ENCODE measurements at places on chromosomes 11 and 22.

DNA sequence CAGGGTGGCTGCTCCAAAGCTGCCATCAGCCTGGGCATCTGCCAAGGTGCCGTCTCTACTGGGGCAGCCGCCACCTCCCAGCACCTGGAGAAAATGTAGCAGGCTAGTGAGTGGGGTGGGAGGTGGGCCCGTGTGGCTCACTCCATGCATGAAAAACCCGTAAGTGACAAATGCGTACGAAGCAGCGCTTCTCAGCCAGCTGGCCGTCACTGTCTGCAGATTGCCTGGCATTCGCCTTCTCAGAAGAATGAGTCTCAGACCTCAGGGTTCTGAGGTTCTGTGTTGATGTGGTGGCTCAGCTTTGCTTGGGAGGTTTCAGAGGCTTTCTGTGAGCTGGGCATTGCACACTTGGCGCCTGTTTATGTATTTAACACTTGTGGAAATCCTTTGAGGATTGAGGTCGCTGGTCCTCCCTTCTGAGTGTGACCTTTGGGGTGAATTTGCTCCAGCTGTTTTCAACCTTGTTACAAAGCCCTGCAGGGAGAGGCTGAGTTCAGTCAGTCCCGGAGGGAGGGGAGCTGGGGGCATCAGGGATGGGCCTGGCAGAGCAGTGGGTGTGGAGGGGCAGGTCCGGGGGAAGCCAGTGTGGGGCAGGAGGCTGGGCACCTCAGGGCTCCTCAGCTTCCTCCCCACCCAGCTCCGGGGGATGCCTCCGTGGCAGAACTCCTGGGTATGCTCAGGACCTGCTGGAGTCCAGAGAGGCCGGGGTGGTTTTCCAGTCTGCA is 977.0 kb downstream of the TBC1D22A start:
- no peak for DNase-seq

DNA sequence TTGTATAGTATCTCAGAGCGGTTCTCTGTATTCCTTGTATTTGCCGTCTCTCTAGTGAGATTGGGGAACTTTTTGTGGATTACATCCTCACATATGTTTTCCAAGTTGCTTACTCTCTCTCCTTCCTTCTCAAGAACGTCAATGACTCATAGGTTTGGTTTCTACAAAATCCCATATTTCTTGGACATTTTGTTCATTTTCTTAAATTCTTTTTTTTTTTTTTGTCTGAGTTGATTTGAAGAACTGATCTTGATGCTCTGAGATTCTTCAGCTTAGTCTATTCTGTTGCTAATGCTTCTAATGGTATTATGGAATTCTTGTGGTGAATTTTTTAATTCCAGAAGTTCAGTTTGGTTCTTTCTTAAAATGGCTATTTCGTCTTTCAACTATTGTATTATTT is 28.4 kb upstream of the SLN start:
- DNase-seq: no peak

- no peak for DNase-seq
These were observed 67.2 kb upstream of the SC5D start for GRCh38 chr11:121225382-121225781.

DNA sequence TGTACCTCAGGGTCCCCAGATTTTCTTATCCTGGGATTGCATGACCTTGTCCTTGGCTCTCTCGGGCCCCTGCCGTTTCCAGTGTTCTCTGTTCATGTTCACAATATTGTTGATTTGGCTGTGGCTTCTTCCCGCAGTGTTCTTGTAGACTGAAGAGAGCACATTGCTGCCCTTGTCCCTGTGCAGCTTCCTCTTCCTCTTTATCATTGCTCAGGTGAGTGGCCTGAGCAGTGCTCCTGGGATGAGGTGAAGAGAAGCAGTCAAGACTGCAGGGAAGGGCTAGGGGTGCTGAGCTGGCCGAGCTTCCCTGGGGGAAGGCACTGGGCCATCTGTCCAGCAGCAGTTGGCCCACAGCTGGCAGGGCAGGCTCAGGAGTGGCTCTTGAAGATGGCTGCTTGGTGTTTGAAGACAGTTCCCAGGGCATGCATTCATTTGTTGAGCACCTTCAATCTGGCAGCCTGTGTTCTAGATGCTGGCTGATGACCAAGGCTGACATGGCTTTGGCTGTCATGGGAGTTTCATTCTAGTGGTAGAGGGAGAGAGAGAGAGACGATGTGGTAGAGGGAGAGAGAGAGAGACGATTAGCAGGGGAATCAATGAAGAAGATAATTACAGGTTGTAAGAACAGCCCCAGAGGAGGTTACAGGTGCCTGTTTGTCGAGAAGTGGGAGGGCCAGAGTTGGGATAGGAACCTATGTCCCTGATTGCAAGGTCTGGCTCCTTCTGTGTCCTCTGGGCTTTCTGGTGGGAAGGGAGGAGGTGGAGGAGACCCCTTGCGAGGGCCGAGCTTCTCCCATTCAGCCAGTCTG is 17.4 kb downstream of the BMAL1 start:
- no peak for DNase-seq

DNA sequence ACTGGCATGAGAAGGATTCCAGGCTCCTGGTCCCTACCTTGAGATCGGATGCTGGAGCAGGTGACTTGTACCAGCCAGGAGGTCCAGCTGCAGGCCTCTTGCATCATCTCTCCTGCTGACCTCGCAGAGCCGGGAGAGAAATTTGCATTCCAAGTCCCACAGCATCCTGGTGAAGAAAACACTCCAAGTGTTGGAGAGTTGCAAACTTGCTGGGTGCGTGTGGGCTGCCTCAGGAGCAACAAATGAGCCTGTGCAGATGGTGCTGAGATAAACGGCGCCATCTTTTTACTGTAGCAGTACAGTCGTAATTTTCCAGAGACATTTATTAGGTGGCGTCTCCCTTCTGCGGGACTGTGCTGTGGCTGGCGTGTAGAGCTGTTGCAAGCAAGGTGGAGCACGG is 32.1 kb upstream of the ZBTB16 start:
- no peak for DNase-seq

GRCh38 chr11:60913793-60914632 is at the start of gene TMEM109:
Gene TMEM109, plus strand, starts transcription at chr11:60914158. Its CDS starts 5,536 bp downstream, at chr11:60919694.
- DNase-seq: peak; percentile 75

DNA sequence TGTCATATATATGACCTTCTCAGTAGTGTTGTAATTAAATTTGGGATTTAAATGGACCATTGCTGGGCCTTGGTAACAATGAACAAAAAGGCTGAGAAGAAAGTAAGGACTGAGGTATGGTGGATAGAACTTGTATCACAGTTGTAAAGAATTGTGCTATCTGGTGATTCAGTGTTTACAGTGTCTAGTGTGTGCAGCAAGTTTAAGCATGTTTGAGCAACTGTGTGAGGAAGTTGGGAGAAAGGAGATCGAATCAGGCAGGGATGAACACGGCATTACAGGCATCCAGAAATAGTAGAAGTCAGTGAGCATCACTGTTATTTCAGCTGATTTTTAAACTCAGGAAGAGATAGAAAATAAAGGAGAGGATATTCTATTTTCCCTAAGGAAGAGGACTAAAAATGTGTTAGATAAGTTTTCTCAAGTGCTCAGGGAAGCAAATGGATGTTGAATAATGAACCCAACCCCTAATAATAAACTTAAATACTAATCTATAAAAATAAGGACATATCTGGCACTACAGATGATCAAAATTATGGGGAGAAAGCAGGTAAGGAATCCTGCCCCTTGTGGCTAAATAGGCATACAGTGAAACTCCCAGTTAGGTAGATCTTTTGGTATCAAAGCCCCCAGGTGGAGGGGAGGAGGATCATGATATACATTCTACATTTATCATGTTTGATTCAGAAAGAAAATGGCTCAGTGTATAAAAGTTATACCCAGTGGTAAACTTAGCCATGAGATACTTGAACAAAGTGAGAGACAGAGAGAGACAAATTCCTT is 361.0 kb upstream of the ANO3 start:
- no peak for DNase-seq

GRCh38 chr11:24593332-24593731 is 96.5 kb downstream of the LUZP2 start:
- DNase-seq: no peak

- DNase-seq: no peak
These were observed 224.6 kb upstream of the NTM start for GRCh38 chr11:131145791-131146190.

DNA sequence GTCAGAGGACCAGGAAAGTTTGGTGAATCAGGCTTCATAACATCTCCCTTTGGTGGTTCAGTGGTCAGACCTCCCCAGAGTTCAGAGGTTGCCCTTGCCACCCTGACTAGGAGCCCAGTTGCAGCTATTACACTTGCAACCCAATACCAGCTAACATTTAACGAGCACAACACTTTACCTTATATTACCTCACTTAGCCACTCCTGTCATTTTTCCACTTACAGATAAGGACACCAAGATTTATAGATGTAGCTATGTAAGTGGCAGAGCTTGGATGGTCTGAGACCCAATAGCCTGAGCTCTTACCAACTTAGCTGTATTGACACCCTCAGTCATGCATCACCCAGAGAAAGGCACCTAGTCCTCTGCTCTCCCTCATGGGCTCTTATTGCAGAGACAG is 234.7 kb downstream of the INSC start:
- DNase-seq: no peak

DNA sequence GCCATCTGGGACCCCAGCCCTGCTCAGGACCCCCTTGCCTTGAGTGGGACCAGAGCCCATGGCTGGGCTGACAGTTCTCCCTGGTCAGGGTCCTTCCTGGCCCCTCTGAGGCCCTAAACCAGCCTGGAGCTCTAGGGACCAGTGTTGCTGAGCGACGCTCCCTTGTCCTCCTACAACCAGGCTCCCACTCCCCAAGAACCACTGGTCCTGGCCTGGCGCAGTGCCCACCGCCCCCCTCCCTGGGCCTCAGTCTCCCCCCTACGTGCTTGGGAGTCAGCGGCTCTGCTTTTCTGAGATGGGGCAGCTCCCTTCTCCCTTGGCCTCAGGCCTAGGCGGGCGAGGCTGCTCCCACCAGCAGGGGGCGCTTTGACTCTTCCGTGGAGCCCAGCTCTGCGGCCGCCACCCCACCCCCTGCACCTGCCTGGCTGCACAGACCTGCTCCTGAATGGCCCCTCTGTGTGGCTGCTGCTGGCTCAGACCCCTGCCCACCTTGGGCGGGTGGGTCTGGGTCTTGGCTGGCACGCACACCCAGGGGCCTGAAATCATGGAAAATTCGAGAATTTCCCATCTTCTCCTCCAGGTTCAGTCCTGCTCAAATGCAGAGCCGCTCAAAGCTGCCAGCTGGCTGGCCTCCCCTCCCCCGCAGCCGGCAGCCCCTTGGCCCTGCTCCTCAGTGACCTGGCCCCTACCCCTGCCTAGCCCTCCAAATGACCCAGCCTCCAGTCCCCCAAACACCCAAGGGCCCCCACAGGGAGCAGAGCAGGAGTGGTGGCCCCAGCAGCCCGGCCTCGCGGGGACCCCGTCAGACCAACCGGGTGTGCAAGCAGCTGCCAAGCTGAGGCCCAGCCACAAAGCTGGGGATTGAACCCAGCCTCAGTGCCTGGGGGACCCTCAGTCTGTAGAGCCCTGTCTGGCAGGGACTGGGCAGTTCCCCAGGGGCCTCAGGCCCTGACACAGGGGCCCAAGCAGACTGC is 9.1 kb downstream of the PRR33 start:
- peak; percentile 84 for DNase-seq

DNA sequence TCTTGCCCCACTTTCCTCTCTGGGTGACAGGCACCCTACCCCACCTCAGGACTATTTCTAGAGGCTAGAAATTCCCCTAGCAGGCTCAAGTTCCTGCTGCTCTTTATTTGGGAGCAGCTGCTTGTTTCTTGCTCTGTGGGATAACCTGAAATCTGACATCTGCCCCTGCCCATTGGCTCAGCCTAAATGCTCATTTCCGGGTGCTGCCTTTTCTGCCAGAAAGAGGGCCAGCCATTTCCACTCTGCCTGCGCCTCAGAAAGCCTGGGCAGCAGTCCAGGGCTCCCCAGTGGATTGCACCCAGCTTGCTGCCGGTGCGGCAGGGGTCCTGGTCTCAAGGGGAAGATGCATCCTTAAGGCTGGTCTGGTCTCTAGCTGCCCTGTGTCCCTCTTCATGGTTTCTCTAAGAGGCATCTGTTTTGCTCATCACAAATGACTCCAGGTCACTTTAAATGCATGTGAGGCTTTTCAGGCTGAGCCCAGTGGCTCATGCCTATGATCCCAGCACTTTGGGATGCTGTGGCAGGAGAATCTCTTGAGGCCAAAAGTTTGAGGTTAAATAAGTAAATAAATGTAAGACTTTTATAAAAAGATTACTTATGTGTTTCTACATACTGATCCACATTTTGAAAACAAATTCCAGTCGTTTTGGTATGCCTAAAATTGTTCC is 10.3 kb upstream of the PNPLA5 start:
- no peak for DNase-seq
